Stimulated activated CD8-positive, alpha-beta memory T cell treated with anti-CD3 and anti-CD28 coated beads, Interleukin-7, amount 100 ng/mL, for 48 hours (primary cell): ENCODE measurements at places on chromosomes 13 and 19.

GRCh38 chr13:27821566-27821965, 29.3 kb downstream of the GSX1 start:
- no peak for DNase-seq

DNA sequence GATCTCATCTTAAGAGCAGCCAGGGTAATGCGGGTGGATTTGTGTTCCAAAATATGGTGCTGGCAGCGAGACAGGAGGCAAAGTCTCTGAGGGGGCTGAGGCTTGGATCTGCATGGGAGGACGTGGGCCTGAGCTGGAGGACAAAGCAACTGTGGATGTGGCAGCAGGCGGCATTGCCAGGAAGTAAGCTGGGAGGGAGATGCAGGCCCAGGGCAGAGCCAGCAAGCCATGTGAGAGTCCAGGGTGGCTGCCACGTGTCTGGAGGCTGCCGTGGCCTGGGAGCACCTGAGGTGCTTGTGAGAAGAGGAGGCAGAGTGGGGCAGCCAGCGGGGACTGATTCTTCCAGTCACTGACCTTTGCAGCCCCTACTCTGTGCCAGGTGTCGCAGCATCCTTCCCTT, 52.0 kb downstream of the DPF1 start:
- no peak for DNase-seq

DNA sequence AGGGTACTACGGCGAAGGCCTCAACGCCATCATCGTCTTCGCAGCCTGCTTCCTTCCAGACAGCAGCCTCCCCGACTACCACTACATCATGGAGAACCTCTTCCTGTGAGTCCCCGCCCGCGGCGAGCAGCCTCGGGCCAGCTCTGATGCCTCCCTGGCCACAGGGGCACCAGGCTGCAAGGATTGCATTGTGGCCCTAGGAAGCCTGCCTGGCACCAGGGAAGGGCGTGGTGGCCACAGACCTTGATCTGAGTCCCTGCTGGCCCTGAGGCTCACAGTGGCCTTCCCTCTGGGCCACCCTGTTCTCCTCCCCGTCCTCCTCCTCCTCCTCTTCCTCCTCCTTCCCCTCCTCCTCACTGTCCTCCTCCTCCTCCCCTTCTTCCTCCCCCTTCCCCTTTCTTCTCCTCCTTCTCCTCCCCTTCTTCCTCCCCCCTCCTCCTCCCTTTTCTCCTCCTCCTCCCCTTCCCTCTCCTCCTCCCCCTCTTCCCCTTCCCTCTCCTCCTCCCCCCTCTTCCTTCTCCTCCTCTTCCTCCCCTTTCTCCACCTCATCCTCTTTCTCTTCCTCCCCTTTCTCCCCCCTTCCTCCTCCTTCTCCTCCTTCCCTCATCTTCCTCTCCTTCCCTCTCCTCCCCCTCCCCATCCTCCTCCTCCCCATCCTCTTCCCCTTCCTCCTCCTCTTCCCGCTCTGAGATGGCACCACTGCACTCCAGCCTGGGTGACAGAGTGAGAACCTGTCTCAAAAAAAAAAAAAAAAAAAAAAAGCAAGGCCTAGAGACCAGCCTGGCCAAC, 24.4 kb upstream of the NMRK2 start:
- DNase-seq: no peak

GRCh38 chr19:14089662-14090508, 666 bp downstream of the SAMD1 start:
- DNase-seq: peak; percentile 30

GRCh38 chr19:28961772-28962500, 251.0 kb downstream of the UQCRFS1 start:
- no peak for DNase-seq

- DNase-seq: no peak
These were observed 132.6 kb upstream of the USP29 start for GRCh38 chr19:56987184-56987583.

DNA sequence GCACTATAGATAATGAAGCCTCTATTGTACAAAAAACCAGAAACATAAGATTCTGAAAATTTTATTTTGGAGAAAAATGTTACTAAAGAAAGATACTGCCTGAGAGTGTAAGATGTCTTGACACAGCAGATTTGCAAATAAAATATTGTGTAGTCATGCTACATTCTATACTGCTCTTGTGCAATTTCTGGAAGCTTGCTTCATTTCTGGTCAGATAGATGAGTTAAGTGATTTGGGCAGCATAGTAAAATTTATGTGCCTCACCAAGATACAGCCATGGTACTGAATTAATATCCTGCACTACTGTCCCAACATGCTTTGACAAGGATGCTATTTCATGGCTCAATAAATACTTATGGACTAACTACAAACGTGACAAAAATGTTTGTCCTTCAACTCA, 55.1 kb upstream of the STARD13 start:
- DNase-seq: no peak

DNA sequence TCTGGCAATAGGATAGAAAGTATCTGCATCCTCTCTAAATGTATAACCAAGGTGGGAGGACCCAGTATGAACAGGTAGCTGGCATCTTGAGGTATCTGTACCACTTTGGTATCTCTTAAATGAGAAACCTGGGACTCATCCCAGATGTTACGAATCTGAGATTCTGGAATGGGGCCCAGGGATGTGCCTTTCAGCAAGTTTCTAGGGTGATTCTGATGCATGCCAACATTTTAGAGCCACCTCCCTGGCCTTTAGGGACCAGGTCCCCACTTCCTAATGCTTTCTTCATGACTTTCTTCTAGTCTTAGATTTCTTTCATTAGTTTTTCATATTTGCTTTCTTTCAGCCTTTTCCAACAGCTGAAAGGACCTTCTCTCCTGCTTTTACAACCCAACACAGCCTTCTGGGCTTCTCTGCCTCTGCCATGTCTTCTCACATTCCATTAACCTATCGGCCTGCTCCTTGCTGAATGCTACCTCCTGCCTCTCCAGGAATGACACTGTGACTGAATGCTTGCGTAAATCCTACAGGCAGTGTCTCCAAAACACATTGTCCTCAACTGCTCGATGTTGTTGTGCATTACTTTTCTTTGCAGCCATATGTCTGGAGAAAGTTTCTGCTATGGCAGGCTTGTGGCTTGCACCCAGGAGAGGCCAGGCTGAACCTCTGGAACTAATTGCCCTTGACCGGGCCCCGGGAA, 284.0 kb downstream of the DNAJC15 start:
- no peak for DNase-seq
